IPS DF 19.7 (cell line): ENCODE measurements at places on chromosomes 3 and 15.

- no peak for DNase-seq
Observed at GRCh38 chr15:58361273-58361759, 70.5 kb upstream of the LIPC start.

DNA sequence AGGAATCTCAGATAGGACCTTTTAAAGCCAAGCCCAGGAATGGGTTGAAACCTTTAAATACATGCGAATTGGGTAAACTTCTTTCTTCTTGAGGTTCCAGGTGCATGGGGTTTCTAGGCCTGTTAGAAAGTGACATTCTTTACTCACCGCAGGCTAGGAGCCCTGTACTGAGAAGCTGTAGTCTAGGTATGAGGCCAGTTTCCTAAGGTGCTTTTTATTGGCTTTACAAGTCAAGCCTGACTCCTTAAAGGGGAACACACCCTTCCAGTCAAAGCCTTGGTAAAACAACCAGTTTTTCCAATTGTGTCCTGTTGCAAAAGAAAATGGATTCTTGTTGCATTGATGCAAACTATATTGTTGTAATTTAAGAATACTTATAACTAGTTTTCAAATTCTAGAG, 76.1 kb upstream of the ATP11B start:
- DNase-seq = no peak

DNA sequence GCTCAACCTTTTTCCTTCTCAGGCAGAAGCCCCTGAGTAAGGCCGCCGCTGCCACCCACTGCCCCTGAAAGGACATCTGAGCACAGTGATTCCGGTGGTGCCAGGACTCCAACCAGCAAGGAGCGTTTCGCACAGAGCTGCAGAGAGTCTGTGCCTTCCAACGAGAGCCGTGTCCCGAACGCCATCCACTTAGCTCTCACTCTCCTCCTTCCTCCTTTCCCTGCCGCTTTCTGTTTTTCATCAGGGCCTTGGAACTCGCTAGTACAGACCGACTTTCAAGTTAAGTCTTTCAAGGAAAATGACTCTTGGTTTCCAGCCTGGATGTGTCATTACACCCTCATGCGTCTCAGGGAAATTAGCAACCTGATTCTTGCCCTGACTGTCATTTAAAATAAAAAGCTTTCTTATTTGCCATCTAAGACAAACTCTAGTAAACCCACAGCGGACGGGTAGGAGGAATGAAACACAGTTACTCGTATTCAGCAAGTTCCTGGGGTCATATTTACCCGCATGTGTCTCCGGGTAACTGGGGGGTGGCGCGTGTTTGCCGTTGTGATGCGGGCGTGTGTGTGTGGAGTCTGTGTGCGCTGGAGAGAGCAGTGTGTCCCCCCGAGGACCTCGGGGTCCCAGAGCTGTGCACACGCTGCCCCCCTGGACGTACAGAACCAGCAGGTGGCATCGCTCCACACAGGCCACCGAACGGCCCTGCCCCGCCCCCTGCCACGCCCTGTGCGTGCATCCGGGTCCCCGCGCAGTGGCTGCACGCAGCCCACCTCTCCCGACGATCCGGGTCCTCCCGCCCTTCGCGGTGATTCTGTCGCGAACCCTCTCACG, 30.4 kb upstream of the ALDH1A3 start:
- DNase-seq = no peak

- DNase-seq = no peak
Observed at GRCh38 chr3:196640297-196641018, 964 bp downstream of the NRROS start.

DNA sequence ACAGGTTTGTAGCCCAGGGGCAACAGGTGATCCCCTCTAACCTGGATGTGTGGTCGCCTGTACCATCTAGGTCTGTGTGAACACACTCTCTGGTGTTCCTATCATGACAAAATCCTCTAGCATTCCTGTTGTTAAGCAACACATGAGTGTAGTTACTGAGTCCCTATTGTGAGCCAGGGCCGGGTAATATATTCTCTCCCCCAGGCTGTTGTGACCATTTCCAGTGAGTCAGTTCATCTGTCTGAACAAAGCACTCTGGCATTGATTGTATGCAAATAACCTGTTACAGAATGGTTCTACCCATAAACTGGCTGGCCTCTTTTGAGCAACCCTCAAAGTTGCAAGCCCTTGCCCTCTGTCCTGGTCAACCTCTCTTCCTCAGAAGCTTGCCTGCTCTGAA, 2.6 kb upstream of the FLNB start:
- DNase-seq = no peak

DNA sequence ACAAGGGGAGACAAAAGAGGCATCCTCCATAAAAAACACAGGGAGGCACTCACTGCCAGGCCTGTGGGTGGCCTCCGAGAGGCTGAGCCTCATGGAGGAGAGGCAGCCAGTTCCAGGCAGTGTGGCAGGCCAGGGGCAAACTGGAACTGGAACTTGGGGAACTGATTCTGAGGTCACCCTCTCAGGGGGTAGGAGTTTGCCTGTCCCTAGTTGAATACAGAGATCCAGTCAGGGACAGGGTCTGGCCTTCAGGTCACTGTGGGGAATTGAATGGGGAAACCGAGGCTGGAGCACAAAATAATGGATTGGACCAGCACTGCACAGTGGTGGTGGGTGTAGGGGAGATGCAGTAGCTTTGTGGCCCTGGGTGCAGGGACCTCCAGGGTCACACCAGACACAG, 58.7 kb downstream of the TPRA1 start:
- no peak for DNase-seq

- no peak for DNase-seq
Observed at GRCh38 chr15:67884514-67885174, 44.8 kb upstream of the RNU6-1 start.

- no peak for DNase-seq
Observed at GRCh38 chr3:5054098-5054497, 68.0 kb upstream of the ARL8B start.

- no peak for DNase-seq
Observed at GRCh38 chr3:54685213-54685612, 242.6 kb downstream of the LRTM1 start.

DNA sequence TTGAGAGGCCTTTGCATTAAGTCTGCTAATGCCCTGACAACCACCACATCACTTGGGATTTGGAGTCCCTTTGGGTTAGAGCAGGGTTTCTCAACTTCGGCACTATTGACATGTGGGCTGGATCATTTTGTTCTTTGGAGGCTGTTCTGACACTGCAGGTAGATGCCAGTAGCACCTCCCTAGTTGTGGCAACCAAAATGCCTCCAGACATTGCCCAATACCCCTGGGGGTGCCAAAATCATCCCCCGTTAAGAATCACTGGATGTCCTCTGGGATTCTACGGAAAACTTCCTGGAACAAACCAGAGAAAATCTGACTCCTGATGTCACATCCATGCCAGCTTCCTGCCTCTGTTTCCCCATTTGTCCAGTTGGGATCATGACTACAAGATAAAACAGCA, 37.2 kb upstream of the BLM start:
- DNase-seq = no peak

DNA sequence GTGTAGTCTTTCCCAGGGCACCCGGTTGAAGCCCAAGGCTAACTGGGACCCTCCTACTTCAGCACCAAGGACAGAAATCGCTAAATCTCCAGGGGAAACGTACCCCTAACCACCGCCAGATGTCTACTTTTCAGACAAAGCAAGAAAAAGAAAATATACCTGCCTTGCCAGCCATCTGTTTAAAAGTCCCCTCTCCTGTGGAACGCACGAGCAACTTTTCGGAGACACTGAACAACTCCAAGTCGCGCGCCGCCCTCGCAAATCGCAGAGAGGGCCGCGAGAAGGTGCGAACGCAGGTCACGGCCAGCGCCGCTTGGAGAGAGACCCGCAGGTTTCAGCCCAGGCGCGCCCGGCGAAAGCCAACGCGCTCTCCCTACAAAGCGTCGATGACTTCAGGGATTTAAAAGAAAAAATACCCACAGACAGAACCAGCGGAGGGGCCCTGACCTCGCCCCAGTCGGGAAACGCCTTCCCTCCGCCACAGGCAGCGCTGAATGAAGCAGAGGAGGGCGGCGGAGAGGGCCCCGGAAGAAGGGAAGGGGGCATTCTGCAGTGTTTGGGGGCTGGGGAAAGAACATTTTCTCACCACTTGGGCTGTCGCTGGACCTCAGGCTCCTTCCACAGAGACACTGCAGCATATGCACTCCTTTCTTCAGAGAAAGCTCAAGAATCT, 213.1 kb downstream of the FGF12 start:
- no peak for DNase-seq

GRCh38 chr3:71779674-71780377, 5.1 kb downstream of the PROK2 start:
- DNase-seq = no peak

- peak; percentile 25 for DNase-seq
Observed at GRCh38 chr3:141011232-141011996, 39.7 kb upstream of the SPSB4 start.

DNA sequence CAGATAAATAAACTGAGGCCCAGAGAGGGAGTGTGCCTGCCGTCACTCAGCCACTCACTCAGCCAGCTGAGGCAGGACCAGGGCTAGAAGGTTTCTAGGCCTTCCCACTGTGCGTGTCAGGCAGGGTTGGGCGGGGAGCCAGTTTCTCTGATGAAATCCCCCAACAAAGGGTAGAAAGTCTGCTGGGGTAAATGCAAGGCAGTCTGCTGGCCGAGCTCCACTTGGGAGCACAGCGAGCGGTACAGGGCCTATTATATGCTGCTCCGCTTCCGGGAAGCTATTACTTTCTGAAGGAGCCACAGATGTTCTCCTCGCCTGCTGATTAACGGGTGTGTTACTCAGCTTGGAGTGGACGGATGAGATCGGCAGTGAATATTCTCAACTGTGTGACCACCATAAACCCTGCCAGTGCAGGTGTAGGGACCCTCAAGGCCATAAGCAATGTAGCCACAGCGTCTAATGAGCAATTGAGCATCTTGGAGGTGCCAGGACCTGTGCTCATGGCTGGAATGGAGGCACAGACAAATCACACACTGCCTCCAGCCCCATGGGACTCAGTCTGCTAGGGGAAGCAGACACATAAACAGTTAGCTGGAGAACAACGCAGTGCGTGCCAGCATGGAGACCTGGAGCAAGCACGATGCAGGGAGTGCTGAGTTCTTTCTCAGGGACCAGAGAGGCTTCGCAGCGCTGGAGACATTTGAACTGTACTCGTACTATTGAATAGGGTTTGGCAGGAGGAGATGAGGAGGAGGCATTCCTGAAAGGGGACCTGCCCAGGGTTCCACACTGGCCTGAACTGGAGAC, 42.1 kb downstream of the CORO2B start:
- no peak for DNase-seq

DNA sequence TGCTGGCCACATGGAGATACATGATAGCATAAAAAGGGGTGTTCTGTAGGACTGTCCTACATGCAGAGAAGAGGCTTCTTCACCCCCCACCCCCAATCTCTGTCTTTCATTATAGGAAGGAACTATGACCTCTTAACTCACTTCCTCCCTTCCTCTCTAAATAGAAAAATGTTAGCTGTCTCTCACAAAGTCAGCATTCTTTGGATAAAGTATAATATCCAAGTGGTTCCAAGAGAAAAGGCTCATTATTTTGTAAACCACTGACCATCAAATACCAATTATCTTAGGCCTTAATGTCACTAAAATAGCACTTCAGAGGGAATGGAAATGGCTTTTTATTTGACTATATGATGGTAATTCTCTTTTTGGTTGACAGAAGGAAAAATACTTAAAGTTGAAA, 95.3 kb upstream of the SLC2A2 start:
- no peak for DNase-seq

- no peak for DNase-seq
Observed at GRCh38 chr3:132038198-132038825, 3.5 kb upstream of the CPNE4 start.

DNA sequence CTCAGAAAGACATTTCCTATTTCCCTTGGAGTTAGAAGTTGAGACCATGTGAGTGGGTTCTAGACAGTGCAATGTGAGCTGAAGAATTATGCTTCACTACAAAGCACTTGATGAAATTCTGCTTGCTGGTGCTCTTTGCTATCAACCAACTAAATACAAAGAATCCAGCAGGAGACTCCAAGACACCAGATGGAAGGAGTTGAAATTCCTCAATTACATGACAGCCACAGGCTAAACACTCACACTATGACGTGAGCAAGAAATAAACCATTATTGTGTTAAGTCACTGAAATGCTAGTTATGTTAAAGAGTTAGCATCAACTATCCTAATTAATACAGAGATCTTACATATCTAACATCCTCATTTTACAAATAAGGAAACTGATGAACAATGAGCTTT, 8.2 kb upstream of the MAP4 start:
- no peak for DNase-seq

DNA sequence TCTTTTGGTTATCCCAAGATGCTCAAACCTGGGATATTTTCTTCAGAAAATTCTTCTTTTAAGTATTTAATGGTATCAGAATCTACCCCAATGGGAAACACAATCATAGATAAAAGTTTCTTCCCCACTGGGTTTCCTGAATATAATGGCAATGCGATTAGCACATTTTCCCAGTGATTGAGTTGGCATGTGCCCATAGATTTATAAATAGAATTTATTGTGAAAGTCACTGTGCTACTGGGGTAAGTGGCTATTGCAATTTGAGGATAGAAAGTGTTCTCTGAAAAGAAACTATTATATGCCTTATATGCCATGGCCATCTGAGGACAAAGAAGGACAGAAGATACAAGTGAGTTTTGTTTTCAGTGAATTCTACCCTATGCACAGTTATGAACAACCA, 99.0 kb upstream of the RBMS3 start:
- no peak for DNase-seq

- DNase-seq = no peak
Observed at GRCh38 chr3:97108136-97108535, 293.7 kb downstream of the EPHA6 start.

- no peak for DNase-seq
Observed at GRCh38 chr3:136305879-136306278, 55.7 kb downstream of the PCCB start.

DNA sequence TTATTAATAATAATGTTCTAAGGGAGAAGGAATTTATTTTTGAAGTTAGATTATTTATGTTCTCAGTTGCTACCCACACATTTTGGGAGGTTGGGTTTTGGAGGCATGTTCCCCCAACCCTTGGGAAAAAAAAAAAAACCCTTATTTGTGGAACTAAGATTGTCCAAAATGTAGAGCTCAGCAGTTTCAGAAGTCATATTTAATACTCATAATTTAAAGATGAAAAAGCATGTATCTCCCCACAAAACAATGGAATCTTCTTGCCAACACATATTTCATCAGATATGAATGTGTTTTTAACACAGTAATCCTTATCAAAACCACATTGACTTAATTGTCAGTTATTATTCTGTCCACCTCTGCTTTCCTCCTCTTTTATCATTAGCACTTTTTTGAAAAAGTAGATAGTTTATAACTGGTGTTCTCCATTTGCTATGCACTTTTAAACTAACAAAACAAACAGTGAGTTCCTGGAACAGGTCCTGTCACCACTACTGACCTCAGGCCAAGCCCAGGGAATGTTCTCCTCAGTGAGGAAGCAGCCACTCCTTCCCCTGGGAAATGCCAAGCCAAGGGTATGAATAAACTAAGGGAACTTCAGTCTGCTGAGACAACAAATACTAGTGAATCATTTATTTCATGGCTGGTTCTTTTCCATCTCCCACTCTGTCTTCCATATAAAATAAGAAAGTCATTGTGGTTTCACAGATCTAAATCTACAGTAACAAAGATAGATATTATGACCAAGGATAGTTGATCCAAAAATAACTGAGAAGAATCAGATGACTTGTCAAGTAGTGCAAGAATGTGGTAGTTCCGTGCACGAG, 414.4 kb upstream of the ALCAM start:
- DNase-seq = no peak
